Omental fat pad (tissue), 4 donors: ENCODE measurements at places on chromosomes 2 and 18.

DNA sequence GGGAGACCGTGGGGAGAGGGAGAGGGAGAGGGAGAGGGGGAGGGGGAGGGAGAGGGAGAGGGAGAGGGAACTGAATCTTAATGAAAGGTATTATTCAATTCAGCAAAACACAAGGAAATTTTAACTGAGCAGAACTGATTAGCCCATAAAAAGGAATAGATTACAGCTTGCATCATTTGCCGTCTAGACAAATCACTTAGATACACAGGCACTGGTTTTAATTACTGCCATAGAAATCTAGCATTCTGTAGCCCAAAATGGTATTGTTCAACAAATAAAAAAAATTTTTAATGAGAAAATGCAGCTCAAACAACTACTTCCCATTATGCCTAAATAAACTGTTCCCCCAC is 7.9 kb upstream of the KCNF1 start:
- no peak for DNase-seq

- no peak for DNase-seq
Measured at GRCh38 chr2:115414466-115414865, 972.0 kb downstream of the DPP10 start.

DNA sequence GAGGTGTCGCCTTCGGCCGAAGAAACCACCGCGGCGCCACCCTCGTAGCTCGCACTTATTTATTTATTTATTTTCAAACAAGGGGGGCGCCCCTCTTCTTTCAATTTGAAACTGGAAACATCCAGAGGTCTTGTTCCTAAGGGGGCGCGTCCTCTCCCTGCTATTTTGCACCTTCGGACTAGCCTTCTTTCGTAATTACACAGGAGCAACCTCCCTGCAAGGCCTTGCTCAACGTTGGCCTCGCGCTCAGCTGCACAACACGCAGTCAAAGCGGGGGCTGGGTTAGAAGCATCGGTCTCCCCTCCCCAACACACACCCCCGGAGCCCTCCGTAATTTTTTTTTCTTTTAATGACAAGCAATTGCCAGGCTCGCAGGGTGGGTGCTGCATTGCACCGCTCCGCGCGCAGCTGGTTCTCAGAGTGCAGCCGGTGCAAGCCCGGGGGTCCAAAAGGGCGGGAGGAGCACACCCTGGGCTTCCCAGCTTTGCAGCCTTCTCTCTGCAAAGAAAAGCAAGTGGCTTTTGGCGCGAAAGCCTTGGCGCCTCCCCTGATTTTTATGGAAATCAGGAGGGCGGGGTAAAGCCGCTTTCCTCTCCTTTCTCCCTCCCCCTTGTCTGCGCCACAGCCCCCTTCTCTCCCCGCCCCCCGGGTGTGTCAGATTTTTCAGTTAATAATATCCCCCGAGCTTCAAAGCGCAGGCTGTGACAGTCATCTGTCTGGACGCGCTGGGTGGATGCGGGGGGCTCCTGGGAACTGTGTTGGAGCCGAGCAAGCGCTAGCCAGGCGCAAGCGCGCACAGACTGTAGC is at the start of gene MYCN:
MYCN (plus strand) TSS at position 697 of the 807 bp plus-strand sequence. CDS start 1,515 bp downstream, outside the sequence.
- DNase-seq: no peak

DNA sequence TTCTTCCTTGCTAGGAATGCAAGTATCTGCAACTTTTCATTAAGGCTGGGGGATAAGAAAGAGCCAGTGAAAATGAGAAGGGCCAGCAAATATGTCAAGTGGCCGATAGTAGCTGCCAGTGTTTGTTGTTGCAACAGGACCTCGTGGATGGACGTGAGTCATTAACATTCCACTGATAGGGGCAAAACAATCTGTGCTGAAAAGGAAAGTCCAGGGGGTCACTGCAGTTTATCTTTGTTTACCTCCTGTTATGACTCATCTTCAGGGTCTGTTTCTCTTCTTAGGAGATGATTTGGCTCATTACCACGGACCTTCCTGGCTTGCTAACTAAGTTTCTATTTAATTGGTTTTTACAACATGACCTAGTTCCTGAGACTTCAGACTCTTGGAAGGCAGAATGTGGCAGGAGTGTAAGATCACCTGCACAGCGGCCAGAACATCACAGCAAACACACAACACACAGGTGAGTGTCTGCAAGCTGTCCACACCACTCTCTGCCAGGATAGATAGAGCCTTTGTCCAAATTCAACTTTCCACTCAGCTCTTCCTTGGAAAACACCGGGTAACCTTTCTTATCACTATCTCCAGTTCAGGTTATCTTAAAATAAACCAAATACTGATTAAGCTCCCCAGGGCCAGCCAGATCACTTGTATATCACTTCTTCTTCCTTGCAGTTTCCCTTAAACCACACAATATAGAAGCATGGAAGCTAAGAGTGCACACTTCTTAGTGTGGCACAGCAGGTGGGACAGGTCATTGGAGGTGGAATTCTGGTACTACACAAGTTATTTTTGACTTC is 157.5 kb upstream of the LMAN1 start:
- DNase-seq: peak; percentile 44

- no peak for DNase-seq
Measured at GRCh38 chr18:30991397-30991796, 51.1 kb downstream of the DSC3 start.

GRCh38 chr2:152513681-152514080 is 178.7 kb downstream of the FMNL2 start:
- DNase-seq: no peak

- DNase-seq: no peak
Measured at GRCh38 chr2:235570966-235571692, 77.3 kb downstream of the AGAP1 start.

DNA sequence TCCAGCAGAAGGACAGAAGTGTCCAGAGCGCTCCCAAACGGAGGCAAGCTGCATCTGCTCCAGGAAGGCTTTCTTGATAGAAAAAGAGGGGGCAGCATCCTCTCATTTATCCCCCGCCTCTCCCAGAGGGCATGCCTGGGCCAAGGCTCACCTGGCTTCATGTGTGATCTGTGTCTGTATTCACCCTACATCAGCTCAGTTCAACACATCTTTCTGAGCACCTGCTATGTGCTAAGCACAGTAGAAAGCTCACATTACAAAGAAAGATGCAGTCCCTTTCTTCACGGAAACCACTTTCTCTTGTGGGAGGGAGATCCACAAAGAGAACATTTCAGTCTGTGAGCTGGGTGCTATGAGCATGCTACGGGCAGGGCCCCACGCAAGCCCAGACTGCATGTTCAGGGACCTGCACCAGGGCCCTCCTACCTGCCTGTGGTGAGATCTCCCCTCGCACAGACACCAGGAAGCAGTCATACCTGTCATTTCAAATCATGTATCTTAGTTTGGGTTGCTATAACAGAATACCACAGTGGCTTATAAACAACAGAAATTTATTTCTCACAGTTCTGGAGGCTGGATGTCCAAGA is 90.7 kb downstream of the PDCL3 start:
- DNase-seq: no peak

GRCh38 chr2:69185807-69186206 is 172.8 kb downstream of the ANTXR1 start:
- no peak for DNase-seq

DNA sequence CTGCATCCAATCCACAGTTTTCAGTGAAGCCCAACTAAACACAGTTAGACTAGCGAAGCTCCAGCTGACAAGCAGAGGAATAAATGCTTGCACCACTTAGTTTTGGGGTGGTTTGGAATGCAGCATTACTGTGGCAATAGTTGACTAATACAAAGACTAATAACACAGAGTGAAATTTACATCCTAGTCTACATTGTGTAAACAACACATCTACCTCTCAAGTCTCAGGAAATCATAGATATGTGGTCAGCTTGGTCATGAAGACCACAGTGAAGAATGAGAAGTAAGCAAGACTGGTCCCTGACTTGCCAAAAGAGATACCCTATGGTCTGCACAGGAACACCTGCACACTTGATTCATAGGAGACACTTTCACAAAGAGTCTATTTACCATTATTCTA is 155.1 kb upstream of the TANK start:
- DNase-seq: no peak

GRCh38 chr18:34543945-34544344 is 166.2 kb upstream of the DTNA start:
- DNase-seq: no peak

GRCh38 chr18:35322486-35323458 is 21.4 kb downstream of the ZNF24 start:
- DNase-seq: no peak

DNA sequence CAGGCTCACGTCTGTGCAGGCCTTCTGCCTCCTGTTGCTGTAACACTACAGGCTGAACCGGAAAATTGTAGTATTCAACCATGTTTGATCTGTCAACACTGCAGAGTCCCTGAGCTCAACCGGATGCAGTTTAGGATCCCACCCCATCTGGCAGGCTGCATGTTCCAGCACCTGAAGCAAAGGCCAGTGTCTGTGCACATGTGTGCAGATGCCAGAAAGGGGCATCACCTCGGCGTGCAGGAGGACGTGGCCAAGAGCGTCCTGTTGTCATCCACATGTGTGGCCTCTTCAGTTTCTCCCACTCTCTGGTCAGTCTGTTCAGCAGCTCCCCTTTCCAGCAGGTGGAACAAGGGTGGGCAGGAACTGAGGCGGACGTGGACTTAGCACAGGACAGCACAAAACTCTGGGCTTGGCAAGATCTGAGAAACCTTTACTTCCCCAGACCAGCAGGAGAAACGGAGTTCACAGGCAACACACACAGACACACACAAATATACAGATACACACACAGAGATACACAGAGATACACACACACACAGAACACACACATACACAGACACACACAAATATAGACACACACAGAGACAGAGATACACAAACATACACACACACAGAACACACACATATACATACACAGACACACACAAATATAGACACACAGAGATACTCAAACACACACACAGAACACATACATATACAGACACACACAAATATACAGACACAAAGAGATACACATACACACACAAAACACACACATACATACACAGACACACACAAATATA is 111.3 kb downstream of the NDUFA10 start:
- DNase-seq: no peak

DNA sequence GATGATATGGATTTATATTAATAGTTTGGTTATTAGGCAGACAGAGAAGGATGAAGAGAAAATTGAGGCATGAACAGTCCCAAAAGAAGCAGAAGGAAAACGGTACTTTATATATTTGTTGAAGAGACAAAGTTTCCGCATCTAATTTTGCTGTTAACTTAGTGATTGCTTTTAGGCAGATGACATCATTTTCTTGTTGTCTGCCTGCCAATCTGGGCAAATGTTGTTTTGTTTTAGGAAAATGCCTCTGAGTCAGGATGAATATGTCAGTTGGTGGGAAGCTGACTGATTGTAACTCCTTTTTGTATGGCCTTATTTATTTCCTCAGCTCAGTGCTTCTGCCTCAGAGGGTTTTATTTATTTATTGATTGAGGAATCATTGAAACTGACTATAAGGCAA is 52.5 kb upstream of the CAVIN2 start:
- DNase-seq: no peak

DNA sequence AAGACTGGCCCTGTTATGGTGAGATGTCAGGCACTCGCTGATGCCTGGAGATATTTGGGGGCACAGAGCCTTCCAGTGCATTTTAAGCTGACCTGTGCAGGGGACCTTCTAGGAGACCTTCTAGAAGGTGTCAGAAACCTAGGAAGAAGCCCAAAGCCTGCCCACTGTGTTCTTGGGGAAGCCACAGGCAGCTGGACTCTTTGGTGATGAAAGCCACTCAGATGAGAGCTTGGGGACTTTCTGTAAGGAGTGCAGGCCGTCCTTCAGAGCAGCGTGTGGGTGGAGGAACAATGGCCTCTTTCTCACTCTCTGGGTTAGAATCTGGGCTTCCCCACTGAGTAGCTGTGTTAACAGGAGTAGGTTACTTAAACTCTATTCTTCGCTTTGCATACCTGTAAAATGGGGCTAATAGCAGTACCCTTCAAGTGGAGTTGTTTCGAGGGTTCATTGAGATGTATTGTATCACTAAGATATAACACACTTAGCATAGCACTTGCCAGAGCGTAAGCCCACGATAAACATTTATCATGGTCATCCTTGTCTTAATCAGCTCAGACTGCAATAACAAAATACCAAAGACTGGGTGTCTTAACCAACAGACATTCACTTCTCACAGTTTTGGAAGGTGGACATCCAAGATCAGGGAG is 322.3 kb upstream of the EPAS1 start:
- no peak for DNase-seq

DNA sequence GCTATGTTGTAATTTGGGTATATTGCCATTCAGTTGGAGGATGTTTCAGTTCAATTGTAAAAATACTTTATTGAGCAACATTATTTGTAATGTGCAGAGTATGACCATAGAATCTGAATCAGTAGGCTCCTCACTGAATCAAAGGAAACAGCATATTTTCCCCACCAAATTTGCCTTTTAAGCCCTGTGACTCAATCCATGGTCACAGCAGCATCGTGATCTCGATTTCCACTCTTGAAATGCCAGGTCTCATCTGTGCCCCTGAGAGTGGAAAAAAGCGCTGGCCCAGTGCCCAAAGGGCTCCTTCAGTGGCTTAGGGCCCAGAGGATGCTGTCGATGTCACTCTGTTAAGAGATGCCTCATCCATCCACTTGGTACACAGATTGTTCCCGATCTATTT is 57.5 kb downstream of the FHOD3 start:
- no peak for DNase-seq

- no peak for DNase-seq
Measured at GRCh38 chr2:128379021-128380015, 60.6 kb upstream of the HS6ST1 start.

DNA sequence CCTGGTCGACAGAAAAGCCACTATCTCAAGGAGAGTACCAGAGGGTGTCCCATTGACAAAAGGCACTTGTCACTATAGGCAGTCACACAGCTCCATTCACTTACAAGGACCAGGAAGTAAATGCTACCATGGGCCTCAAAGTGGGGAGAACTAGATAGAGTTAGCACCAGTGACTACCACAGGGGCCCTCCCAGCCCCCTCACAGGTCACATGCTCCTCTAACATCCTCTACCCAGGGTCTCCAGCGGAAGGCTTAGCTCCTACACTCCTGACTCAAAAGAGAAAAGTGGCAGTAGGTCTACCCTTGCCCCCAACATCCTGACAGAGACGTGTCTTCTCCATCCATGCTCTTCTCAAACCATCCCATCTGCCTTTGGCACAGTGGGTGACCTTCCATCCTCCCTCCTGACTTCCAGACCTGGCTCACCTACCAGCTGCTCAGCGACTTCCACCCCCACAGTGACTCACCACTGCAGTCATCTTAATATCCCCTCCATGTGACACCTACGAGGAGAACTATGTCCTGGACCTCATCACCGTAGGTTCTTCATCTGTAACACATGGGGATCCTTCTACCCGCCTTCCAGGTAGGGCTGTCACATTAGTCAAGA is 5.6 kb upstream of the DNMT3A start:
- DNase-seq: no peak

GRCh38 chr18:62258616-62259015 is 66.5 kb upstream of the TNFRSF11A start:
- no peak for DNase-seq

DNA sequence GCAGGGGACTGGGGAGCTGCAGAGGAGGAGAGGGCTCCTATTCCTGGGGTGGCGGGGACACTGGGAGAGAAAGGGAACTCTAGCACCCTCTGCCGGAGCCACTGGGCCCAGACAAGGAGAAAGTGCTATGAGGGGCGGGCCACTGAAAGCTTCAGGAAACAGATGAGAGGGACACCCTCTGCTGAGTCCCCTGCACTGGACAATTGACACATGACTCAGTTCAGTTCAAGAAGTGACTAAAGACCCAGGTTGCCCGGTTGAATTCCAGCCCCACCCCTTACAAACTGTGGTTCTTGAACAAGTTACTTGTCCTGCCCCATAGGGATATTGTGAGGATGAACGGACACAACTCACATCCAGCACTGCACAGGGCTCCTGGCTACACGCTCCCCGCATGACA is 5.0 kb downstream of the RUFY4 start:
- no peak for DNase-seq
